IMR-90 (cell line): ENCODE measurements at places on chromosomes 12 and 14. TPM values are rescaled to one million over a fixed set of nuclear protein-coding genes. Genes with fewer than 3 reads are reported as not detected.
A peak's percentile ranks its signal among the peaks of the same experiment; 100 is the strongest.

DNA sequence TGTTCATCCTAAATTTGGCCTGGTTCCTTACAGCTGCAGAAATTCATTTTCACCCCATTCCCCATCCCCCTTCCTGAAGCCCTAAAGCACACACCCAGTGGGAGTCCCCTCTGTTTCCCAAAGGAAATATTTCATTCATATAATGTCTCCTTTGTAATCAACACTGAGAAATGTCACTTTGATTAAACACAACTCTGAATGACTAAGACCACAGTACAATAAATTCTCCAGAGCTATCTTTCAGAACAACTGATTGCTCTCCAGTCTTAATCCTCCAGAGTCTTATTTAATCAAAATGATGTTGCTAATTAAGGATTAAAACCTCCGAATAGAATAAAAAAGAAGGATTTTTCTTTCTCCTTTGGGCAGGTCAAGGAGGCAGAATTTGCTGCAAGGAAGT lies 6.4 kb downstream of the SLC15A5 start:
- H3K4me3 ChIP-seq: no peak overlapping the region
- H3K27ac ChIP-seq: no peak overlapping the region
- no peaks in the 10 kb centered on the region for H3K4me1 ChIP-seq
- no peaks in the 10 kb centered on the region for H3K36me3 ChIP-seq

DNA sequence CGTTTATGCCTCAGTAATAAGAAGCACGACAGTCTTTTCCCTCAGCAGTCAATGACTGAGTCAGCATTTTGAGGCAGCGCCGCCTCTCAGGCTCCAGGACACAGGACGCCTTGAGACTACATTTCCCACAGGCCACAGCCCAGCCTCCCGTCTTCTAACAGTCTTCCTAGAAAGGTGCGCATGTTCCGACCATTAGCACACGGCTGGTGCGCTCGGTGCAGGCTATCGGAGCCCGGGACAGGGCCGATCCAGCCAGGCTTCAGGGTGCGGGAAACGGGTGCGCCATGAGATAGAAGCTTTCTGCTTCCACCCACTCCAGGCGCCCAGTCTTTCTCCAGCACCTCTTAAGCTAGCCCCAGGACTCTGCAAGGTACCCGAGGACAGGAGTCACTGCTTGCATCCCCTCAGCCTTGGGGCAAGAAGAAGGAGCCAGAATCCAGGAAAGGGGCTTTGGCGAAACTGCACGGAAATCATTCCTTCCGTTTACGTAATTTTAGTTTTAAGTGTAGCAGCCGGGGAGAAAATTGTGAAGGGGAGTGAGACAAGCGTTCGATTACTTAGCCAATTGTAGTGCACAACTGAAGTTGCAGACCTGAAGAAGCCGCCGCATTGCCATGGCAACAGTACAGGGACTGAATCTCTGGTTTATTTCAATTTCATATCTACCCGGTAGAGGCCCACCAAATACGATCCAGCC lies 54.0 kb downstream of the ZNF641 start:
- DNase-seq: peak; percentile 55
- H3K27me3 ChIP-seq: peaks cover 10% of the 10 kb centered on the region
- H3K36me3 ChIP-seq: no peaks in the 10 kb centered on the region
- peak overlapping the region; percentile 39 for H3K4me3 ChIP-seq
- H3K4me1 ChIP-seq: no peaks in the 10 kb centered on the region

GRCh38 chr14:24802236-24802635 lies 168.2 kb upstream of the GZMB start:
- no peaks in the 10 kb centered on the region for H3K27me3 ChIP-seq
- H3K4me1 ChIP-seq: no peaks in the 10 kb centered on the region
- no peak for DNase-seq
- H3K36me3 ChIP-seq: no peaks in the 10 kb centered on the region
- H3K4me3 ChIP-seq: no peak overlapping the region
- no peak overlapping the region for H3K27ac ChIP-seq

GRCh38 chr12:57221169-57221917 lies 4.7 kb downstream of the NXPH4 start:
- DNase-seq: no peak
- H3K27me3 ChIP-seq: peaks cover 61% of the 10 kb centered on the region
- no peaks in the 10 kb centered on the region for H3K36me3 ChIP-seq
- H3K27ac ChIP-seq: no peak overlapping the region
- H3K4me1 ChIP-seq: peaks cover 5% of the 10 kb centered on the region; the same call in 1 of the 2 replicates

DNA sequence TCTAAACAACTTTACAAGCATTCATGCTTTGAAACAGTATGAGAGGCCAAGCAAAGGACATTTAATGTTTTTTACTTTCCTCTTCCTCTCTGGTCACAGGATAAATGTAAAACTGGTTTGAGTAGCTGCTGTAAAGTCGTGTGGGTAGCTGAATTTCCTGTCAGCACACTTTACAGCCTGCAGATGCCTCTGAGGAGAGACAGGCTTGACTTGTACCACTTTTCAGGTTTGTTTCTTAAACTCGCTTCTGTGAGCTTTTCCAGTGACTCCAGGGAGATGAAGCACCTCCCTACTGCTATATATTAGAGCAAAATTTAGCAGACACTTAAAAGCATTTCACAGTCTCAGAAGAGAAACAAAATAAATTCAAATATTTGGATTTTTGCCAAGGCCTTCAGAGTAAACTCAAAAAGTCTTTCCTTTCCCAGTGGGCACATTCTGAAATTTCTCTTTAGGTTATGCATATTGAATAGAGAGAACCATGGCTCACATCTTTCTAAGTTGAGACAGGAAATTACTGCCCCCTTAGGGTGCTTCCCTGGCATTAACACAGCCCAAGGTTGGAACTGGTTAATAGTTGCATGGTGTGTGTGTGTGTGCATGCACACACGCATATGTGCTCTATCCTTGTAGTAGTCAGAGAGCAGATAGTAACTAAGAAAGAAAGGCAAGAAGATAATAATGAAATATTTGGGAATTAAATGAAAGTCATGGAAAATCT lies 557.3 kb upstream of the MIS18BP1 start:
- no peak overlapping the region for H3K27ac ChIP-seq
- no peaks in the 10 kb centered on the region for H3K36me3 ChIP-seq
- no peak for DNase-seq
- H3K27me3 ChIP-seq: no peaks in the 10 kb centered on the region
- no peak overlapping the region for H3K4me3 ChIP-seq
- no peaks in the 10 kb centered on the region for H3K4me1 ChIP-seq

GRCh38 chr12:125216756-125217155 lies 151.5 kb downstream of the AACS start:
- no peak overlapping the region for H3K4me3 ChIP-seq
- H3K27me3 ChIP-seq: no peaks in the 10 kb centered on the region

- peaks cover 3% of the 10 kb centered on the region; the same call in 1 of the 2 replicates for H3K36me3 ChIP-seq
- H3K27ac ChIP-seq: no peak overlapping the region
- no peaks in the 10 kb centered on the region for H3K4me1 ChIP-seq
These were observed 33.9 kb downstream of the CEP290 start for GRCh38 chr12:88108021-88108420.

DNA sequence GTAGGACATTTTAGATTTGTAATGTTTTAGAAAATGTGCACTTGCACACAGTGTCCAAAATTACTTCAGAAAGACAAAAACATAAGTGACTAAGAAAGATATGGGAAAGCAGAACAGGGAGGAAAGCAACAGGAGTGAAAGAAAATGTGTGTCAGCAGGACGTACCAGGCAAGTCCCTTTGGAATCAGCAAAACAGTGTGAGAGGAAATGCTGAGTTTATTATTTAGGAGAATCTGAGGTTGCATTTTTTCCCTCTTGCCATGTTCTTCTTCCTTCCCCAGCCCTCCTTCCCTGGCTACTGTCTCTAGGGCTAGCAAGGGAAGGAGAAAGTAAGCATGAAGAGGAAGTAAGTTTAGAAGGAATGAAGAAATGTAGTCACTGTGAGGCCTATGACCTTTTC lies 67.7 kb upstream of the CD163 start:
- no peaks in the 10 kb centered on the region for H3K4me1 ChIP-seq
- DNase-seq: no peak
- H3K27me3 ChIP-seq: no peaks in the 10 kb centered on the region

OR5AU1 gene
- not detected in 2 replicates for polyA plus RNA-seq

TEX52 gene
- polyA plus RNA-seq: not detected in 2 replicates

CDCA3 gene
- polyA plus RNA-seq: 61.0 and 67.5 TPM in 2 replicates

PFKM gene
- polyA plus RNA-seq: 49.4 and 56.7 TPM in 2 replicates
